Endodermal cell (in vitro differentiated cells): ENCODE measurements at places on chromosomes 4 and X. TPM values are rescaled to one million over a fixed set of nuclear protein-coding genes. Genes with fewer than 3 reads are reported as not detected.
A peak's percentile ranks its signal among the peaks of the same experiment; 100 is the strongest.

DNA sequence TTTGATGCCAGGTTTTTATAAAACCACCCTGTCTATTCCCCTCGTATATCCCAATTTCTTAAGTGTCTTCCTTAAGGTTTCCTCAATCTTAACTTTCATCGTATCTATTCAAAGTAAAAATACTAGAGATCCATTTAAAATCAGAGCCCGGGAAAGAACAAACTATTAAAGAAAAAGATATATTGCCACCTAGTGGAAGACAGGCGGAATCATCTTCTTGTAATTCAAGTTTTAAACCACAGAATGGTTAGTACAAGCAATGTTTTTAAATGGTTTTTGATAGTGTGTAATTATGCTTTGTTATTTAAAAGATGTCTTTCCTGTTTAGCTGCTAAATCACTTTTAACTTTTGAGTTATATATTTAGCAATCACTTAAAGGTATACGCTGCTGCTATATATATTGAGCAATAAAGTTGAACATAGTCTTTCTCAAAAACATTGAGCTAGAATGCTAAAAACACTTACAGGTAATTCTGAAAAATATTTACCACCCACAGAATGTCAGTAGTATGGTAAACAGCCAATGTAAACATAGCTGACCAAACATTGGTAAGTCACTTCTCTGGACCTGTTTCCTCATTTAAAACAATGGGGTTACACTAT lies 18.2 kb downstream of the PRDM8 start:
- no peaks in the 10 kb centered on the region for H3K4me1 ChIP-seq
- no peak for DNase-seq
- H3K36me3 ChIP-seq = no peaks in the 10 kb centered on the region
- H3K27ac ChIP-seq = no peak overlapping the region
- H3K27me3 ChIP-seq = peaks cover 83% of the 10 kb centered on the region

DNA sequence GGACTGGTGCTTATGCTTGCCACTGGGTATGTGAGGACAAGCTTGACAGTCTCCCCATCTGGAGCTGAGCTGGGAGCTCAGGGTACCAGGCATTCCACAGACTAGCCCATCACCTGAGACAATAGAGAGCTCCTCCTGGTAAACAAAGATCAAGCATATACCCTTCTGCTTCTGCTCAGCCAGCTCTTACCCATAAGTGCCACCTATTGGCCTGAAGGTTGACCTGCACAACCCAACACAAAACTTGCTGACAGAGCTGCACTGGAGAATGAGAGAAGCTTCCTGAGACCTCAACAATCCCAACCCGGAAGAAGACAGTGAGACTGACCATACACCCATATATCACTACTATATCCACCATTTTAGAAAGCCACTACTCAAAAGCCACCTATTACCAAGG lies 1049.2 kb upstream of the INTU start:
- no peaks in the 10 kb centered on the region for H3K27me3 ChIP-seq
- no peak overlapping the region for H3K4me3 ChIP-seq
- no peaks in the 10 kb centered on the region for H3K36me3 ChIP-seq
- no peak overlapping the region for H3K27ac ChIP-seq
- DNase-seq = peak; percentile 82

GRCh38 chrX:41984628-41985027 lies 61.3 kb upstream of the CASK start:
- no peaks in the 10 kb centered on the region for H3K4me1 ChIP-seq
- H3K27ac ChIP-seq = no peak overlapping the region

Gene RIPPLY1
- not detected in 3 replicates for total RNA-seq

GRCh38 chrX:7263961-7264360 lies 116.0 kb upstream of the PUDP start:
- no peak overlapping the region for H3K4me3 ChIP-seq
- no peaks in the 10 kb centered on the region for H3K27me3 ChIP-seq
- H3K36me3 ChIP-seq = no peaks in the 10 kb centered on the region
- H3K4me1 ChIP-seq = no peaks in the 10 kb centered on the region
- no peak overlapping the region for H3K27ac ChIP-seq
